ENCODE measurements at places on chromosomes 3 and 15. TPM values are rescaled to one million over a fixed set of nuclear protein-coding genes. Genes with fewer than 3 reads are reported as not detected.

GRCh38 chr3:135311699-135312098 lies 516.6 kb downstream of the EPHB1 start:
- no peak for DNase-seq

DNA sequence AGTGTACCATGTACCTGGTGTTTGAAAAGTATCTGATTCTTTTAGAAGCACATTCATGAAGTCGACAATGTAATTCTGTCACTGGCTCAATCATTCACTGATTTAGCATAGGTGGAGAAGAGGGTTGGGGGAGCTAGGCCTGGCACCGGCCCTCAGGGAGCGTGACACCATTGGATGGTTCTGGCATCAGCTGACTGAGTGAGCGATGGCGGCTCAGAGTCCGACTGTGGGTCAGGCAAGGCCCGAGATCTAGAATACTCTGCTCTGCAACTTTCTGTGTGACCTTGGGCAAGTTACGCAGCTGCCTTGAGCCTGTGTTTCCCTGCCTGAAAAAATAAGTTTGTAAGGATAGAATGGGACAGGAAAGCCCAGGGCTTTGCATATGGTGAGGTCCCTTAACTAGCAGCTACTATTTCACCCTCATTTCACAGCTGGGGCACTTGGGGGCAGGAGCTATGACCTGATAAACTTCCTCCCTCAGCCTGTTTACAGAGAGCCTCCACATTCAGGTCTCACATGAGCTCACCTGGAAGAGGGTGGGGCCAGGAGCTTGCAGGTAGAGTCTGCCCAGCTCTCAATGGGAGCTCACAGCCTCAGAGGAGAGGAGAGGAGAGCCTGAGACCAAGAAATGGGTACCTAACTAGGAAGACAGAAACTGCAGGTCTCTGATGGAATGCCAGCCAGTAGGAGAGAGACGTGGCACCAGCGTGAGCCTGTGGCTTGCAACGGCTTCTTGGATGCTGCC lies 153.7 kb upstream of the TLE3 start:
- DNase-seq: no peak

- no peak for DNase-seq
Measured at GRCh38 chr3:68997887-68998286, 15.6 kb downstream of the EOGT start.

DNA sequence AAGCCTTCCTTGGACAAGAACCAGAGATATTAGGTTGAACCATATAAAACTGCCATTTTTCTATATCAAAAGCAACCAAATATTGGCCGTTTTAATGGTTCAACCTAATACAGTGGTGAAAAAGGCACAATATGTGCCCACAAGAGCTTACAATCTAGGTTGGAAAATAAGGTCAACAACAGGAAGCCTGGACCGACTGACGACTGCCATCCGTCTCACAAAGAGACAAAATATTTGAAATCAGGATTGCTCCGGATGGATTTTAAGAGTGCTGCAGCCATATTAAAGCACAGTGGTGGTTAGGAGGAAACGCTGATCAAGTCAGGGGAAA lies 1.4 kb downstream of the AHSG start:
- no peak for DNase-seq

ARPP21 gene
- total RNA-seq: 656 TPM

Data from occipital lobe (tissue), 3 donors.